ENCODE measurements at places on chromosomes 5 and 9. TPM values are rescaled to one million over a fixed set of nuclear protein-coding genes. Genes with fewer than 3 reads are reported as not detected.

DNA sequence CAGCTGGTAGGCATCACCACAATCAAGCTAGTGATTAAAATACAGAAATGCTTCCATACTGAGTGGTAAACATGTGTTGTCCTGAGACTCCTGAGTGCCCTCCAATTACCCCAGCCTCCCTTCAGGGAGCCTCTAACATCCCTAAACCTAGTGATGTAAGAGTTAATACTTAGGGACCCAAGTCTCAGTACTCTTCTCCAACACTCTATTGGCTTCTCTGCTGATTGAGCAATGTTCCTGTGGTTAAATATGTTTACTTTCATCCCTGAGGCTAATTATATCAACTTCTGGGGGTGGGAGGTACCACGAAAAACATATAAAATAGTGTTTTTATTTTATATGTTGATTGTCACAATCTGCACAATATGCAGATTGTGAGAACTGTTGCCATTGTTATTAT lies 5.0 kb downstream of the GRXCR2 start:
- no peak for DNase-seq

DNA sequence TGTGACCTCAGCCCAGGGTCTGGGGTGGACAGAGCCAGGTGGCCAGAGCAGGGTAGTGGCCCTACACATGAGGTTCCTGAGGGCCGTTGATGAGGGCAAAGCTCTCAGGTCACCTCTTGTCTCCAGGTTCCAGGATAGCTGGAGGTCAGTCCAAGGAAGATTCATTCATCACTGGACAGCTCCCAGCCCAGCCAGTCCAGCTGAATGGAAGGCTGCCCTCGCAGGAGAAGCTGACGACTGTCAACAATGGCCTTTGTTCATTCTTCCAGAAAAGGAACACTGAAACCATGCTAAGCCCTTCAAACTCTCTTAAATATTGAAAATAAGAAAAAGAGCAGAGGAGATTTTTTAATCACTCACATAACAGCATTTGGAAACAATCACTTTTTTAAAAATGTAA lies 169.7 kb upstream of the TBCA start:
- no peak for DNase-seq

- no peak for DNase-seq
These were observed 19.7 kb downstream of the TTC39B start for GRCh38 chr9:15287309-15287708.

GRCh38 chr5:122727112-122727541 lies 47.8 kb upstream of the SNX2 start:
- no peak for DNase-seq

GRCh38 chr9:114888607-114889006 lies 41.8 kb downstream of the TNFSF8 start:
- no peak for DNase-seq

ITK gene
- total RNA-seq, result 6.3 TPM

DNA sequence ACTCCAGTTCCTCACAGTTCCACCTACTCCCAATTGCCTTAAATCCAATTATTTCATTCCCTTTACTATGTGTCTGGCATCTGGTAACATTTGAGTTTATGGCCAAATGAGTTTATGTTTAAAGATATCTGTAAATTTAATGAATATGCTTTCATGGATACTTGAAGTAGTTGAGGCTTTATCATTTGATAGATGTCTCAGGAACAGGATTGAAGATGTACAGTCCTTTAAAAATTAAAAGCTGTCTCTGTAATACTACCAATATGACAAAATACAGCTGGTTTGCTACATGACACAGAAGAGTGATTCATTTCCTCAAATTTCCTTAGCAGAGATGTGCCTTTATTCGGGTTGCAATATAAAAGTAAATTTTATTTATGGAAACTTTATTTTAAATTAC lies 2326.0 kb upstream of the ACO1 start:
- DNase-seq, result no peak

GRCh38 chr5:19615071-19615470 lies 372.9 kb downstream of the CDH18 start:
- no peak for DNase-seq

DNA sequence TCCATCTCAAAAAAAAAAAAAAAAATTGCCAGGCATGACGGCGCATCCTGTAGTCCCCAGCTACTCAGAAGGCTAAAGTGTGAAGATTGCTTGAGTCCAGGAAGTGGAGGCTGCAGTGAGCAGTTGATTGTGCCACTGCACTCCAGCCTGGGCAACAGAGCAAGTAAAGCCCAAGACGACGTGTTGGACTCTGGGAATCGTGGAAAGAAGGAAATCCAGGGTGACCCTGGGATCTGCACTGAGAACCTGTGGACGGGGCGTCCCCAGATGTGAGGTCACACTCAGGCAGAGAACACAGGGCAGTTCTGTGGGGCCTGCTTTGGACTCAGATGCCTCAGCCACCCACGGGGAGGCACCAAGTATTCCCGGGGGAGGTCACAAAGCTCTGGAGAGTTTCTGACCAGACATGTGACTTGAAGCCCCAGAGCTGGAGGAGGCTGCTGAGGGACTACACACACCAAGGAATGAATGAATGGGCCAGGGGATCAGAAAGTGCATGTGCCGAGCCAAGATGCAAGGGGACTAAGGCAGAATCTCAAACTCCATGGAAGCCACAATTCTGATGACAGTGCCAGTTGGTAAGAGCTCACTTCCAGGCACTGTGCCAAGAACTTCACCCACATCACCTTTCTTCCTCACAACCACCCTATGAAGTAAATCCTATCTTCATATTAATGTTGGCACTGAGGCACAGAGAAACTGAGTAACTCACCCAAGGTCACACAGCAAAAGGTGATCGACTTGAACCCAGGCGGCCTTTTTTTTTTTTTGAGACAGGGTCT lies 12.9 kb downstream of the DYNC2I2 start:
- DNase-seq, result no peak

- DNase-seq, result no peak
These were observed 19.7 kb upstream of the VLDLR start for GRCh38 chr9:2601785-2602378.

PAPPA gene
- total RNA-seq, result 2.2 TPM

- DNase-seq, result no peak
These were observed 5.2 kb downstream of the GPR107 start for GRCh38 chr9:130058887-130059286.

FANCC gene
- 11.3 TPM for total RNA-seq

GRCh38 chr9:124206391-124206790 lies 51.4 kb upstream of the NEK6 start:
- DNase-seq, result no peak

DNA sequence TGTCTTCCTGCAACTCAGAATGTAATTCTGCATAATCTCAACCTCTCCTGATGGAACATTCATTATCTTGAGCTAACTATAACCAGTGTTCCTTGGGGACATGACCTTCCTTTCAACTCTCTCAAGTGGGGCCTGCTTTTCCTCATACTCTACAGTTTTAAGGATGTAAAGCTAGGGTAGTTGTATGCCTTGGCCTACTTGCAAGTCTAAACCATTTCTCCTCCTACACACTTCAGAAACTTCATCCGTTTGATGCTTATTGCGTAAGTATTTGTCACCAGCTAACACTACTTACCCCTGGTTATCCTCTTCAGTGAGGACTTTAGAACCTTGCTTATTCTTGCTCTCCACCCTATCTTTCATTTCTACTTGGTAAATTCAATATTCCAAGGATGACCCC lies 548.9 kb downstream of the HINT1 start:
- DNase-seq, result no peak

ADCY2 gene
- total RNA-seq, result 0.59 TPM

GRCh38 chr5:19771174-19771835 lies 216.7 kb downstream of the CDH18 start:
- DNase-seq, result no peak

DNA sequence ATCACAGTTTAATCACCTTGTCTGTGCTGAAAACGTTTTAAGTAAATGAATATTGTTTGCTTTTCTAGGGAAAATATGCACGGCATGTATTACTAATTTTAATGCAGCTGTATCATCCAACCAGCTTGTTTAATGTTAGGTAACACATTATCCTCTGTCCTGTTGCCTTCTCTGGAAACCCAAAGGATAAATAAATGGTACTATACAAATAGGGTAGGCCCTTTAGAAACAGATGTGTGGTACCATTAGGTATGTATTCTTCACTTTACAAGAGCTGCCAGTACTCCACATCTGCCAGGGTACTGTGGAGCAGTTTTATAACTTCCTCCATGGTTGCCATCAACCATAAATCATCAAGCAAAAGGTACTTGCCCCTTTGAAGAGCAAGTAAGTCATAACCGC lies 42.9 kb downstream of the FAF2 start:
- DNase-seq, result no peak

DNA sequence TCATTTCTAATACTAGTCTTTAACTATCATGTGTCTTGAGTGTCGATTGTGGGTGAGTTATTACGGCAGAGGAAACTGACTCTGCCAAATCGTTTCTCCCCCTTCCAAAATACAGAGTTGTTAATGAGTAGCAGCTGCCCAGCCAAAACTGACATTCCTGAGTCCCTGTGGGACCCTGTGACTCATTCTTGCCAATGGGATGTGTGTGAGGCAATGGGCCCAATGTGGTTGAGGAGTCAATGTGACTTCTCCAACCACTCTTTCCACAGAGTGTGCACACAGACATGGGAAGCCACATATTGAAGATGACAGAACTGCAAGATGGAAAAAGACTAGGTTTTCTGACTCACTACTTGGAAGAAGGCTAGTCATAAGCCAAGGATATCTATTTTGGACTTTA lies 434.7 kb downstream of the DTWD2 start:
- DNase-seq, result no peak

DNA sequence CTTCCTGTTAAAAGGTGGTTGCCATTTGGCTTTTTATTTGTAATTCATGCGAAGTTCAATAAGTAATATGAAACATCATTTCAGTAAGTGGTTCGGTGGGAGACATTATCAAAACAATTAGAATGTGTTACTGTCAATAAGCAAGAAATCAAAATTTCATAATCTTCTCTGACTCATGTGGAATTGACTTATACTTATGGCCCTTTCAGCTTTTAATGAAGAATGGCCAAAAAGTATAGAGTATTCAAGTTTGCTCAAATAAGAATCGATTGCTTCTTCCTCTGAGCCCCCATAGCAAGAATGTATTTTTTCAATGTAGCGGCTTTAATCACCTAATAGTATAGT lies 174.5 kb downstream of the AOPEP start:
- DNase-seq, result no peak

DNA sequence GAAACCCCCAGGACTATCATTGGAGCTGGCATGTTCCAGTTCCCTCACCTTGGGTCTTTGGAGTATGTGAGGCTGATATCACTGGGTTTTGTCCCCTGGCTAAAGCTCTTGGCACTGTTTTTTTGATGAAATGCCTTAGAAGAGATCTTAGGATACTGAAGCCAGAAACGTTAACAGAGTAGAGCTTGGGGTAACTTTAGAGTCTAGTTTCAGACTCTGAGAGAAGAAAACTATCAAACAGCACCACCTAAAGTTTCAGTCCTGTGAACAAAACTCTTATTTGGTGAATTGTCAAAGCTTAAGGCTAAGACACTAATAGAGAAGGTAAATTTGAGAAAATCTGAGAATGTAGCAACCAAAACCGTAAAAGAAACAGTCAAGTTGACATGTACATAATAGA lies 111.7 kb upstream of the PUM3 start:
- DNase-seq, result no peak

DNA sequence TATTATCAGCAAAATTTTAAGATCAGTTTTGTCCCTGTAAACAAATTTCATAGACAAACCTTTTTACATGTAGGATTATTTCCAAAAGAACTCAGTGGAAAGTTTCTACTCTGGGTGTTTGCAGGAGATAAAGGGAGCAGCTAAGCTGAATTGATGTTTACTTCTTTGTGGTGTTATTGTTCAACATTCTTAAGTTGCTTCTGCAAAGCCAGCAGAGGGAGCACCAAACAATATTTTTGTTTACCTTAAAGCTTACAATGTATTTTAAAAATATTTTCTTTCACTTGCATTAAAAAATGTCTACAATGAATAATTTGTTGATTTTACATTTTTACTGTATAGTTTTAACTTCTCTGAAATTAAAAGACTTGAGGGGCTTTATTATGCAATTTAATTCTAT lies 135.4 kb downstream of the ATG10 start:
- no peak for DNase-seq

DNA sequence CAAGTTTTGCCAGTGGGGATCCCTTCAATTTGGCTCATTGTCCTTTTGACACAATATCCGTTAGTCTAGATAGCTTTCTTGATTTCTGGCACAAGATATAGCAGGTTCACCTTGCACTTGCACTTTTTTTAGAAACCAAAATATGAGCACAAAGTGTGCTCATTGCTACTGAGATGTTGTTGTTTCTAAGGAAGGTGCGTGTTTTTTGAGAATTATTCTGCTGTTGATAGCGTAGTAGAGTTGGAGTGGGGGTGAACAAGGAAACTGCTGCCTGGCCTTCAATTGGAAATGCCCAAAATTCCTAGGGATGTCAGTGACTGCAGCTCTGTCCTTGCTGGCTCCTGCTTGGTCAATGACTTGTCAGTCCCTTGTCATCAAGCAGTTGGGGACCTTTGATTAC lies 73.3 kb downstream of the TLE4 start:
- no peak for DNase-seq

SPATA31A3 gene
- total RNA-seq, result not detected

GRCh38 chr5:107464416-107464815 lies 206.3 kb downstream of the EFNA5 start:
- DNase-seq, result no peak

DNA sequence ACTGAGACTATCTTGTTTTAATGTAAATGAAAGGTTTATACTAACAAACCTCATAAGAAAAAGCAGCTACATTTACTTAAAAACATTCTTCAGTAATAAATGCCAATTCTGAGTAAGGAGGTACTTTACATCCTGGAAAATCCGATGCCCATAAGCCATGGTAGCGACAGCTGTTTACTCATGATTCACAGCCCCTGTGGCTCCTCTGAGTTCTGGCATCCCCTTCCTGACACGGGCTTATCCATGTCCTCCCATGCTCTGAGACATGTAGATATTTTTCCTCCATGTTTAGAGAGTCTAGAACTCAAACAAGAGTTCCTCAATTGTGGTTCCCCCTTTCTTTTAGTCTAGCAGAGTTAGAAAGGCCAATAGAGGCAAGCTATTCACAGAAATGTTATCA lies 63.1 kb upstream of the DEPDC1B start:
- DNase-seq, result no peak

DNA sequence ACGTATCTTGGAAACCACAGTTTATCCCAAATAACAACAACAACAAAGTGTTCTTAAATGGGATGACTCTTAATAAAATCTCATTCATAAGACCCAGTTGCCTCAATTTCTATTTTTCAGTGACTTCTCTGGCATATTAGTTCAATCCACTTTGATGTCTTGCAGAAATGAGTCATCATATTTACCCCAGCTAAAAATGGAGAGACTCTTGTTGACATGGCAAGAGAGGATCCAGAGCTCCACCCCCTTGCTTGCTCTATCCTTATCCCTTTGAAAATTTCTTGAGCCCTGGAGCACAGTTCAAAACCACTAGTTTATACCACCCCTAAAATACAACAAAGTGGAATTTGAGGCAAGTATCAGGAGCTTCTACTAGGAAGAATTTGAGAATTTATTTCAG lies 20.8 kb downstream of the VCAN start:
- no peak for DNase-seq

- no peak for DNase-seq
These were observed 92.1 kb downstream of the SYK start for GRCh38 chr9:90893706-90894105.
